ENCODE measurements at places on chromosomes 16 and 17.
A peak's percentile ranks its signal among the peaks of the same experiment; 100 is the strongest.

GRCh38 chr17:4735876-4736651 lies 3.6 kb upstream of the ZMYND15 start:
- no peak for DNase-seq

DNA sequence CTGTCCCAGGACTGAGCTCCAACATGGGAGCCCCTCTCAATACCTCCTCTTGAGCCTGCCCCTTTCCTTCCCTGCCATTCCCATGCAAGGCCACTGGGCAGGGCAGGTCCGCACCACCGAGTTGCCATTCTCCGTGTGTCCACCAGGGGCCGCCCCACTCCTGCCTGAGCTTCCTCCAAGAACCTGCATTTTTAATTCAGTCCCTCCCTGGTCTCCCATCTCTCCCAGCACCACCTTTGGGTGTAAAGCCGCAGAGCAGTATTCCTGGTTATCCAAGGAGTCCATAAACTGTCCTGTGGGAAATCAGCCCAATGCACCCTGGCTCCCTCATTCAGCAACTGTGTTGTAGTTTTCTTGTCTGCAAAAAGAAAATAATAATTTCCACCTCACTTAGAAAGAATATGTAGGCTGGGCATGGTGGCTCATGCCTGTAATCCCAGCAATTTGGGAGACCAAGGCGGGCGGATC lies 15.9 kb upstream of the ANKRD40CL start:
- DNase-seq: peak; percentile 38

DNA sequence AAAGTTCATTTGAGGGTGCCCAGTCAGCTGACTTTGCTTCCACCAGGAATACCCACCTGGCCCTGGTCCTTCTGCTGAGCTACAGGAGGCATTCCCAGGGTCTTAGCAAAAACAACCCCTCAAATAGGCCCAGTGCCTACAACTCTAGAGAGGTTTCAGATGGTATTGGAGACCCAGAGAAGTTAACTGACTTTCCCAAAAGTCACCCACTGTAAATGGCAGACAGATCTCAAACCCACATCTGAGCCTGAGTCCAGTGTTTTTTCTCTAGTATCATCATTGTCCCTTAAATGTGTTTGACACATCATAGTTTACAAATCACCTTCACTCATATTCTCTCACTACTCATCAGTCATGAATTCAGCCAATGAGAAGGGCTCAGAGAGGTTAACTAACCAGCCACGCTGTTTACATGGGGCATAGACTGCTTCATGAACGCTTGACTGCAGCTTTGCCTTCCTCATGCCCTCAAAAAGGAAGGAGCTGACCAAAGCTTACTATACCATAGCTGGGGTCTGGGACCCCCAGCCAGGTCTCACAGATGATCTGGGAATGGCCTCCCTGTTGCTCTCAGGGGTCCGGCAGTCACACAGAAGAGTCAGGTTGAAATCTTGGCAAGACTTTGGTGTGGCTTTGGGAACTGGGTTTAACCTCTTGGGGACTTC lies 3.7 kb downstream of the PHOSPHO1 start:
- DNase-seq: no peak

DNA sequence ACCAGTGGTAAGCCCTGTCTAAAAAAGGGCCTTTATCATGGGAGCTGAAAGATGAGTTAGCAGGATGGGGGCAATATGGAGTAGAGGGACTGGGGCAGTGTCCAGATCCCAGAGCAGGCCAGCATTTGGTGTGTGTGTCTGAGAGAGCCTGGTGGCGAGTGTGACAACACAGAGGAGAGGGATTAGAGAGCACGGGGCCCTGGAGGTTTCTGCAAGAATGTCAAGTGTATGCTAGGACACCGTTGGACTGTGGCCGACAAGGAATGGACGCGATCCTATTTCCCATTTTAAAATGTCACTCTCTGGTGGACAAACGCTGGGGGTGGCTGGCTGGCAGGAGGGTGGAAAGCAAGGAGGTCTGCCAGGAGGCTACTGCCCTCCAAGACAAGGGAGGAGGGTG lies 12.4 kb downstream of the TAC4 start:
- DNase-seq: no peak

DNA sequence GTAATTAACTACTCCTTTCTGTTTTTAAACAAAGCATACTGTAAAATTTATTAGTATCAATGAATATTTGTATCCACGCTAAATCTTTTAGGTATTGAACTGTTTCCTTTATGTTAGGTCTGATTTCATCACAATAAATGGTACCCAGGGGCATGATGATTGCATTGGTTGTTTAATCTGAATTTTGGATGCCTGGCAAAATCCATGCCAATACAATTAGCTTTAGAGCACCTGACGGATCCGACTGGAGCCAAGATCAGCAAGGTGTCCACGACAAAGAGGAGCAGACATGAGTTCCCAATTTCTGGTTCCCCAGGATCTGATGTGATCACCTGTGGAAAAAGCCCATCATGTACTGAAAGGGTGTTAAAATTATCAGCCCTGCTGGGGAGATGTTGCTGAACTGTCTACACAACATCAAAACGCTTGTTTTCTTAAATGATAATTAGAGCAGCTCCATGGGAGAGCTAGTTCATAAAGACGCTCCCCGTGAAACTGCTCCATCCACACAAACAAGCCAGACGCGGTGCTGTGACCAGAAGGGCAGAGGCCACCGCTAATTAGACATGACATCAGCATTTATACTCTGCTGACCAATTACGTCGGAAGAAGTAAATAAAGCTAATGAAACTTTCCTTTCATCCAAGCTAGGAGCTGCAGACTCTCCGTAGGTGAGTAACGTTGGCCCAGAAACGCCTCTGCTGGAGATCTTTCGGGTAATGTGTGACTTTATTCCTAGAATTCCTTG lies 151.7 kb downstream of the CPPED1 start:
- no peak for DNase-seq

DNA sequence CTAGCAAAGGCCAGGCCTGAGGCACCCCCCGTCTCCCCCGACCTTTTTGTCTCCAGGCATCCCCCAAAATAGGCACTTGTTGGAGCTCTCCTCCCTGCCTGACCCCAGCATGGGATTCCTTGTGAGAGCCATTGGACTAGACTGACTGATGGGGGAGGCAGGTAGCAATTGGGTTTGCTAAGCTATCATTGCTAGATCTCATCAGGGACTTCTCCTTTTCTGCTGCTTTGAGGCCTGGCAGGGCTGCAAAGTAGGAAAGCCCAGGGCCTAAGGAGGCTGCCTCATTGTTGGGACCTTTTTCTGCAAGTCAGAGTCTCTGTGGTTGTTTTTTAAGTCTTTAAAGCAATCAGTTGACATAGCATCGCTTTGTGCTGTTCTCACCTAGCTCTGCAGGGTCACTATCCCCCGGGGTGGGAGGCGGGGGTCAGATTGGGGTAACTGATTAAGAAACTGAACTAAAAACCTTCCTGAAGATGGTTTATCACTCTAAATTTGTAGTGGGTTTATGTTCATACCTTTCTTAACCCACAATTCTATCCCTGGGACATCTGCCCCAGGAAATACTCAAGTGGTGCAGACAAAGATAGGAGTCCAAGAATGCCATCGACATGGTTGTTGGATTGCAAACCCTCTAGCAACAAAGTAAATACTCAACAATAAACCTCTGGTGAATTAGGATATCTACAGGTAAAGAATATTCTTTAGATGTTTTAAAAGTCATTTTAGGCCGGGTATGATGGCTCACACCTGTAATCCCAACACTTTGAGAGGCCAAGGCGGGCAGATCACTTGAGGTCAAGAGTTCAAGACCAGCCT lies 28.0 kb downstream of the LLGL2 start:
- no peak for DNase-seq

DNA sequence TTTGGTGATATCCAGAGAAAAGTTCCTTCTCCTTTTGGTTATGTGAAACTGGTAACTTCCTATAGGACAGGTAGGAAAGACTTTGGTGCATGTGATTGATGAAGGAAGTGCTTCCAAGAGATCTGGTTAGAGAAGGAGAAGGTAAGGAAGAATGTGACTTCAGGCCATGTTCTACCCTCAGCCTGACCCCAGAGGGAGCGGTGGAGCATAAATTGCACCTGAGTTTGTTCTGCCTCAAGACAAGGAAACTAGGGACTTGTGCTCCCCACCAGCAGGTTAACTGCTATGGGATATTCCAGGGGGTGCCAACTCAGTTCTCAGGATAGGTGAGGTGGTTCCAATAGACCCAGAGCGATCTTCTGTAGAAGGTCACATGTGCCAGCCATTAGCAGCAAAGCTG lies 299.3 kb upstream of the XYLT1 start:
- no peak for DNase-seq

DNA sequence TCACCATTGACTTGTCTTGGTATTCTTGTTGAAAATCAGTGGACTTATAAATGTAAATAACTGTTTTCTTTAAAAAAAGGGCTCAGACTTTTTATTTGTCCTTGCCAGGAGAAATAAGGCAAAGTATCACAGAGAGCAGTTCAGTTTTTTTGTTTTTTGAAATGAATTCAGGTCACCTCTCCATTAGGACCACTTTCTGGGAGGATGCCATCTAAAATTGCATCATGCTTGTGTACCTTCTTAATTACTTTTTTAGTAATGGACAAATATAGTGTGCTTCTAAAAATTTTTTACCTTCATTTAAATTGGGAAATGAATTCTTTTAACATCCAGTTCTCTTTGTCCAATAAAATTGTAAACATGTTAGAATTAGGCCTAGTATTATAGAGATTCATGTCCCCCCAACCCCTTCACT lies 210.0 kb downstream of the BCAS3 start:
- no peak for DNase-seq

DNA sequence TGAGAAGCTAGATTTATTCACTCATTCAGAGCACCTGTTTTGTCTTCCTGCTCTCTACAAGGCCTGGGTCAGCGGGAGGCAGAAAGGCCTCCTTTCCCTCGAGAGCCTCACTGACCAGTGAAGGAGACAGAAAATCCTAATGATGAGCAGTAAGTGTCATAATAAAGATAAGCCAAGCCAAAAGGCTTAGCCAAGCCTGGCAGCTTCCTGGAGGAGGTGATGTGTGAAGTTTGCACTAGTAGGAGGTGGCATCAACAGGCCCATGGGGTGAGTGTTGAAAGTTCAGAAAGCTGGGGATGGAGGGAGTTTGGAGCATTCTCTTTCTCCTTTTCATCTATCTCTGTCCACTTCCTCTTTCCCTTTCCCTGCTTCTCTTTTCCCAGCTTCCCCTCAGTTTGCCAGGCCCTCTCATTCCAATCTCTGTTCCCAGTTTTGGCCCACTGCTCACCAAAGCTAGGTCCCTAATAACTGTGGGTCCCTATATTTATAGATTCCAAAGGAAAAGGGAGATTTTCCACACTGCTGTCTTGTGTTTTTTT lies 16.5 kb upstream of the SPNS3 start:
- DNase-seq: no peak

GRCh38 chr17:79444198-79444597 lies 166.7 kb downstream of the RBFOX3 start:
- no peak for DNase-seq

DNA sequence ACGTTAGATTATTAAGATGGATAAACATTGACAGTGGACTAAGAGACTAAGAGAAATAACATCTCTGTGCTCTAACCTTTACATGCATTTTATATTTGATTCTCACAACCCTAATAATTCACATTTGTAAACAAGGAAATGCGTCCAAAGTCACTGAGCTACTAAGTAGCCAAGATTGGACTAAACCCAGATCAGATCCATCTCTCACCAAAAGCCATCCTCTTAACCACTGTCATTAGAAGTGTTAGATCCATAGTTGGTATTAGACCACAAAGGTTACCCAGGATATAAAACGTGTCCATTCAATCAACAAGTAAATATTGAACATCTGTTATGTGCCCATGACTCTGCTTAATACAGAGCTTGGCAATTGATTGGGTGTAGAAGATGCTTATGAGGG lies 5.2 kb downstream of the HSD17B2 start:
- DNase-seq: no peak

DNA sequence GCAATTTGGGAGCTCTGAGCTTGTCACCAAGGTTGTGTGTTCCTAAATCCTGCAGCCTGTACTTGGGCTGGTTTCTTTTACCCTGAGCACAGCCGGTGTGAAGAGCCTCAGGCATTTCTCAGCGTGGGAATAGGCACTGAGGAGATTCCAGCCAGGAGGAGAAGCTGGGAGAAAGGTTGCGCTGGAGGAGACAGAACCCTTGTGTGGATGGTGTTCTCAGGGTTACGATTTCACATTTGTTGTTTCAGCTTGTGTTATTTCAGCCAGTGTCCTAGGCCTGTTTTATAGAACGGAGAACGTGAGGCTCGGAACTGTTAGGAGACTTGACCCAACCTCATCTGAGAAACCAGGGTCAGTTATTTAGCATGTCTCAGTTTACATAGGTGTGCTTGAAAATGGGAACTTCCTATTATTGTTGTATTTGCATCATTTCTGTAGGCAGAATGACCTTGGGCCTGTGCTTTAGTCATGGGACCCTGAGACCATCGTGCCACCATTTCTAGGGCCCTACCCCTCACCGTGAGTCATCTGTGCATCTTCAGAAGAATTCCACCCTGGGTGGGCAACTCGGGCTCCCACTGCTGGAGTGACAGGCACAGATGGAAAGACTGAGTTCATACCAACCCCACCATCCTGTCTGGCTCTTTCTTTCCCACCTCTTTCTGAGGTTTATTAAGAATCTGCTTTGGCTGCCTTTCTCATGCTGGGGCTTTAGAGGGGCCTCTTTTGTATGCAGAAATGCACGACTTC lies 134.9 kb downstream of the MSI2 start:
- DNase-seq: no peak

GRCh38 chr17:15885770-15886169 lies 59.2 kb upstream of the ADORA2B start:
- DNase-seq: no peak

DNA sequence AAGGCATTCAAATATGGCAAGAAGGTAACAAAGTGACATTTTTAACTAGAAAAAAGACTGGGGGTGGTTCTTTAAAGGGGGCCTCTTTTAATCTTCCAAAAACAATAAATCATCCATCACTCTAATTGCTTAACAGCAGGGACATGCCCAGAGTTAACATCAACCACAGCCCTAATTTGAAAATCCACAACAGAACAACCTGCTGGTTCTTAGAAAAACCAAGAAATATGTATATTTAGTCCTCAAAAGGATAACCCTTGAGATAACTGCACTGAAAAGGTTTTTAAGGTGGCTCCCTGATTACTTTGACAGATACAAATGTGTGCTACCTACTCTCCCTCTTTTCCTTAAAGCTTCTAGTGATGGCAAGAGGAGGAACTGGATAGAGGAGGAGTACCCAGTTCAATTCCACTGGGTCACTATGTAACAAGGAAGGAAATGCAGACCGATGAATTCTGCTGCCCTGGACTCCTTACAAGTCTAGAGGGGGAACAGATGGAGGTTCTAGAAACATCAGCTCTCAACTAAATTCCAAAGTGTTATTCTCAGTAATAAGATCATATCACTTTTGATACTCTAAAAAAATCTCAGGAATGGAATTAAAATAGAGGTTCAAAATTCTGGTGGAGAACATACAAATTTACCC lies 54.3 kb downstream of the N4BP1 start:
- no peak for DNase-seq

- DNase-seq: no peak
Measured at GRCh38 chr16:880471-881171, 80.1 kb upstream of the GNG13 start.

DNA sequence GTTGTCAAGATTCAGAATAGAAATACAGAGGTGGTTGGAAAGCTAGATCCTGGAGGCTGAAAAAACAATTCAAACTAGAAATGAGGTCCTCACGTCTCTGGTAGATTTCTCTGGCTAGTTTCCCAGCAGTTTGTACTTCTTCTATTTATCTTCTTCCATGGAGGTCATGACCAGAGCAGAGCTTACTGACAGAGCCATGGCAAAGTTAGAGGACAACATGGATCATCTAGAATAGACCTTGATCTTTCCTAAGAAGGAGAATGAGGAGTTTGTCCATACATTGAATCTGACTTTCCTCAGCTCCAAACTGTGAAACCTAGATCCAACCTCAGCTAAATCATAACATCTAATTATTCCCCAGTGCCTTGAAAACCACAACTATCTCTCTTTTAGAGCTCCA lies 900.8 kb upstream of the GOT2 start:
- no peak for DNase-seq
